Renal cortex interstitium (tissue), 15 donors: ENCODE measurements at places on chromosomes 6 and 20.

DNA sequence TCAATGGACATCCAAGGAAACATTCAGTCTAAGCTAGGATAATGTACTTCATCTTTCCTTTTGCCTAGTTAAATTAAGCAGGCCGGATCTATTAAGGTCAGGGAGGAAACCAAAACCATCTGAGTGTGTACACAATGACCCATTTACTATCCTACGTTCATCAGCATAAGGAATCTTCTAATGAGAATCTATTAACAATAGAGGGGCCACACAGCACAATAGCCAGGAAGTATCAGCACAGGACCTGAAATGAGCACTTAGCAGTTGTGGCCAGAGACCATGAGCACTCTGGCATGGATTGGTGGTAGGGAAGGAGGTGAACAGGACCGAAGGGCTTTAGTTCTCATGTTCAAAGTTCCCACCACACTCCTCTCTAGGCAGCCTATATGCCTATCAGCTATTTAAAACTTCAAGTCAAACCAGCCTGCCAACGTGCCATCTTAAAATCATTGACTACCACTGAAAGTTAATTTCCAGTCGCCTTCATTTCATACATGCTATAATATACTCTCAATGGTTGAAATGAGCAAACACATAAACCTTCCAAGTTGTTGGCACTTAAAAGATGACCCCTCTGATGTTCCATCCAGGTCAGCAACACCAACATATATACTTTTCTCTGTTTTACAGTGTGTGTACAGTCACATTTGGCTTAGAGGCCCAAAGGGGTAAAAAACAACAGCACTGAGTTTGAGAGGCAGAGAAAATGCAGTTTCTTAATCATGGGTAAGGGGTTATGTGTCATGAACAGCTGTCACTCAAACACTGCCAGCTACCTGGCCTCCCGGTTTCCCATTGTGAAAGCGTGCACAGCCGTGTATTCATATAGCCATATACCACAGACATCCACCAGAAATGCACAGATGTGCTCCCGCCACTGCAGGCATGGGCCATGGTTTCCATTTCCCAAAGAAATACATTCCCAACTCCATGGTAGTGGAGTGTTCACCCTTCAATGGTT, 184.3 kb downstream of the TBXT start:
- DNase-seq, result no peak

- no peak for DNase-seq
Observed at GRCh38 chr6:56382416-56382940, 135.1 kb upstream of the COL21A1 start.

- DNase-seq, result no peak
Observed at GRCh38 chr6:16632101-16632500, 129.2 kb downstream of the ATXN1 start.

DNA sequence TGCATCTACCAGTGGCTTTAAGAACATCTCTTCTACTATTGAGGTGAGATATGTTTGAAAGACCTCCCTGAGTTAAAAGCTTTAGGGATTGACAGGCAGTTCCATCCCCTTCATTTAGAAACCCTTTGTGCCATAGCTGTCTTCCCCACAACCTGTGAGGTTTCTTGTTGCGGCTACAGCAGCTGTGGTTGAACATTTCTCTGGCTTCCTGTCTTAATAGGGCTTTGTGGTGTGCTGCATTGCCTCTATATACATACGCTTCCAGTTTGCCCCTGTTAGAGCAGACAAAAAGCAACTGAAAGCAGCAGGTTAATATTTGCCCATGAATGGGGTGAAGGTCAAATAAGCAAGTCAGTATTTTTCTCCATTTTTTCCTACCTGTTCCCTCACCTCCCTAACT, 210.2 kb downstream of the TMEM200A start:
- no peak for DNase-seq

DNA sequence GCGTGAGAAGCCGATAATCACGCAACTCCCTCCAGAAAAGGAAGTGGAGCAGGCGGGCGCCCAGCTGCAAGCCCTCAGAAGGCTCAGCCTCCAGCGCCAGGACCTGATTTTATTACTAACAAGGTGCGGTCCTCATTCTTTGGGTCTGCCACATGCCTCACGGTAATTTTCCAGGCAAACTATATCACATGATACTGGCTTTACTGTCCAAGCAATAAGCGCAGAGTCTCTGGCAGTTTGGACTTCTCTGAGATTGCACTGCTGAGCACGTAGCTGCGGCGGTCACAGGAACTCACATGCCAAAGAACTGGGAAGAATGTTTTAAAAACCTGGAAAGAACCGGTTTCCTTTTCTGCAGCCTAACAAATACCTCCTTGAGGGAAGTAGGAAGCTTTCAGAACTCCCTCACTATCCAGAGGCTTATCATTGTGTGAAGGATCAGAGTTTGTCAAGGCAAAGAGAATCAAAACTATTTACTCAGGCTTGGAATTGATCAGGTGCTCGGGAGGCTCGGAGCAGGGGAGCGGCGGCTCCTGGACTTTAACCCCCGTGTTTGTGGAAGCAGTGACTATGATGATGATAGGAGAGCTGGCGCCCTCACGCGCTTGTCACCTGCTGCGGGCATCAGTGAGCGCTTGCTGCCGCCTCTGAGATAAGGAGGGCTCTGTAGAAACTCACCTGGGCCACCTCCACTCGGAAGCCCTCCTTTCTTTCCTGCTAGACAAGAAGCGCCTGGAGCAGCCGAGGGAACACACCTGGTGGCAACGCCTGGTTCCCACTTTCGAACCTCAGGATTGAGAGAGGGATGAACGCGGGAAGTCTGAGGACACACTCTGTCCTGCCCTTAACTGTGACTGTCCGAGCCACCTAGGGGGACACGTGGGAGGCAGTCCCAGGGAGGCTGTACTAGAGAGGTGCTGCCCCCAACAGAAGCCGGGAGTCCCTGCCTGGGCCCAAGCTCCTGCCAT, 27.2 kb upstream of the SYNJ2 start:
- peak; percentile 33 for DNase-seq

GRCh38 chr6:3750317-3751076, 1.0 kb downstream of the PXDC1 start:
- DNase-seq, result no peak

GRCh38 chr6:68126089-68126749, 508.9 kb upstream of the ADGRB3 start:
- DNase-seq, result no peak

DNA sequence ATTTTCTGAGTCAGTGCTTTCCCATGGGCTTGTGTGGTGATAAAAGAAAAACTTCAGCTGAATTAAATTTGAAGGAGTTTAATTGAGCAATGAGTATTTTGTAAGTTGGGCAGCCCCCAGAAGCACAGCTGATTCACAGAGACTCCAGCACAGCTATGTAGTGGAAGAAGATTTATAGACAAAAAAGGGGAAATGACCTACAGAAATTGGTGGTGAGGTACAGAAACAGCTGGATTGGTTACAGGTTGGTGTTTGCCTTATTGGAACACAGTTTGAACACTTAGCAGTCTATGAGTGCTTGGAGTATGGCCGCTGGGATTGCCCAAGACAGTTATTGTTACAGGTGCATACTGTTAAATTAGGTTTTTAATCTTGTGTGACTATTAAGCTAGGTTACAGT, 96.9 kb upstream of the PTPRK start:
- no peak for DNase-seq

DNA sequence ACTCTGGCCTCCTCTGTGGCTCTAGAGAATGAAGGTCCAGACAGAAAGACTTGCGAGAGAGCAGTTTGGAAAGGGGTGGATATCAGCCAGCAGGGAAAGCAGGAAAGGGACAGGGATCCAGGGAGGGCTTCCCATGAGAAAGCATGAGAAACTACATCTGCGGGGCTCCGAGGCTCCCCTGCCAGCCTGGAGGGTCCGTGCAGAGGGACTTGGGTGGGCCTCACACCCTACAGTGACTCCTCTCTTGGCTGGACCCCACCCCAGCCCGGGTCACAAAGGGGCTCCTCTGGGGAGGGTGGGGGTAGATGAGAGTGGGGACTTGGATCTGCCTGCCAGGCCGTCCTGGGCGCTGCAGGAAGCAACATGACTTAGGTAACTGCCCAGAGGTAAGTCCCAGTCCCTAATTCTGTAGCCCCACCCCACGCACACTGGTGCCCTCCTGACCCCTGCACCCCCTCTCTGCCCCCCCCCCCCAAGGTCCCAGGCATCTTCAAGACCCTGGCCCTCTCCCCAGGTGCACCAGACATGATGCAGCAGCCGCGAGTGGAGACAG, at the start of gene TMEM239:
Gene TMEM239 (plus strand): TSS at position 335 of the 553 bp plus-strand sequence. CDS start 191 bp downstream, at position 526.
- no peak for DNase-seq

DNA sequence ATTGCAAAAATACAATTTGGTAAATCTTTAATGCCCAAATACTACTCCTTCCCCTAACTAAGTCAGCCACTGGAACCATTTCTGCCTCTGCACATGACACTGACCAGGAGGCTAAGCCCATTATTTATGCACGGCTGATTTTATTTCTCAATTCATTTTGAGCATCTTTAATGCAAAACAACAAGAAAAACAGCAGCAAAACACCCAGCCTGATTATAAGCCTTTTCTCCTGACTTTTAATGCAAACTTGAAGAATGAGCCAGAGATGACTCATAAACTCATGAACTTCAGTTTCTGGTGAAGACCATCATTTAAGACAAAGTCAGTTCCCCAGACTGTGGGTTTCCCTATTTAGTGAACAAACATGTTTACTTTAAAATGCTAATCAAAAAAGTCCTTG, 51.6 kb downstream of the CYP24A1 start:
- DNase-seq, result no peak

GRCh38 chr6:139287868-139288267, 3.9 kb downstream of the TXLNB start:
- no peak for DNase-seq

- no peak for DNase-seq
Observed at GRCh38 chr6:144951730-144952437, 666.7 kb downstream of the UTRN start.

DNA sequence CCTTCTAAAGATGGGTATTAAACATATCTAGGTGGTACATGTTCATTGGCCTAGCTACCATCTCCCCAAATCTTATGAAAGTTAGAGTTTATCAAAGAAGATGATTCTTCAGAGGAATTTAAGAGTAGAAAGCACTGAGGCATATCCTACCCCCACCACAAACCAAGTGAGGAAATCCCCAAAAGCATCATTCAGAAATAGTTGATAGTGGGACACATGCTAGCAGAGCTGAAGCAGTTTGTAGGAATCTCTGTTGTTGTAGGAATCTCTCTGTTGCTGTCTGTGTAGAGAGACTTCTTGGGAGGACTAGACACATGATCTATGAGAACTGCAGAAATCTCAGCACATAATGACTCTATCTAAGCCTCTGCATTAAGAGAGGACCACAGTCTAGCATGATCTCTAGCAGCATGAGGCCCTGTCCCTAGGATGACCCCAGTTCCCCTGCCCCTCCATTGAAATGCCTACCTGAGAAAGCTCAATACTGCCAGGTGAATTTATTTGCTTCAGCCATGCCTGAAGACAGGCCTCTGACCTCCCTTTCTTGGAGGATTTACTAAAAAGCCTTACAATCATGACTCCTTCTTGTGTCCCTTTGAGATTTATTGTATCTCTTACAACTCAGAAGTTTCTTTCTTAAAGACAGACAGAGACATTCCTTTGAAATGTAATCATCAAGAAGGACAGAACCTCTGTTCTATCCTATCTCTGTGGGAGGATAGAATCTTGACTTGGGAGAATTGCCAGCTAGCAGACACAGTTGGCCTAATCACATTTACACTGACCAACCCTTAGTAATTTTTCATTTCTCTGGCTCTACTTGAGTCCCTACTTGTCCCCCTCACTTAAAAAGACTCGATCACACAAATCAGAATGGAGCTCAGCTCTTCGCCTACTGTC, 582.4 kb downstream of the PHF3 start:
- no peak for DNase-seq
